ENCODE measurements at places on chromosomes 7 and 10.

- DNase-seq = no peak
These were observed 12.4 kb upstream of the SEMA3A start for GRCh38 chr7:84207025-84207424.

- DNase-seq = no peak
These were observed 6.8 kb upstream of the TBRG4 start for GRCh38 chr7:45118292-45118691.

DNA sequence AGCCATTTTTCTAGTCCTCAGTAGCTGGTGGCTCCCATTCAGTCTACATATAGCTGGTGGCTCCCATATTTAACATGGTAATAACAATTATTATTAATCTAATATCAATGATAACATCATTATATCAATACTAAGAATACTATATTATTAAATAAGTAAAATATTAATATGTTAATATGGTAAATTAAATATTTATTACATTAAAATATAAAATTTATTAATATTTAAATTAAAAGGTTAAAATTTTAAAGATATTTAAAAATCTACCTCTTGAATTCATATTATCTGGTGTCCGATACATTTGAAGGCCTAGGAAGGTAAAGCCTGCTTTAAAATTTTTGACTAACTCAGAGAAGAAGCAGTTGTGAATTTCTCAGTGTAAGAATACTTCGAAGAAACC, 69.8 kb downstream of the SPAG6 start:
- DNase-seq = no peak

DNA sequence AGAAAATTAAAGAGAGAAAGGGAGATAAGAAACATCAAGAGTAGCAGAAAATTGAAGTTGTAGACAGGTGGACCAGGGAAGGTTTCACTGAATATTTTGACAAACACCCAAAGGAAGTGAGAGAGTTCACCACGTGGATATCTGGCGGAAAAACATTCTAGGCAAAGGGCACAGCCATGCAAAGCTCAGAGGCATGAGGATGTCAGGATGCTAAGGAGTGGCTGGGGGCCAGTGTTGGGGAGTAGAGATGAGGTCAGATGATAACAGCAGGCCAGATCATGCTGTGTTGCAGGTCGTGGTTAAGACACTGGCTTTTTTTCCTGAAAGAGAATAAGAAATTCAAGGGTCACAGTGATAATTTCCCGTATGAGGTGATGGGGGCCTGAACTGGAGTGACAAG, 181.9 kb downstream of the DGKI start:
- peak; percentile 8 for DNase-seq

- DNase-seq = no peak
These were observed 116.4 kb upstream of the RPA3 start for GRCh38 chr7:7834761-7835160.

GRCh38 chr7:30800785-30801252, 29.6 kb downstream of the MINDY4 start:
- DNase-seq = peak; percentile 81

- DNase-seq = no peak
These were observed 197.0 kb downstream of the TNS3 start for GRCh38 chr7:47384755-47385535.

DNA sequence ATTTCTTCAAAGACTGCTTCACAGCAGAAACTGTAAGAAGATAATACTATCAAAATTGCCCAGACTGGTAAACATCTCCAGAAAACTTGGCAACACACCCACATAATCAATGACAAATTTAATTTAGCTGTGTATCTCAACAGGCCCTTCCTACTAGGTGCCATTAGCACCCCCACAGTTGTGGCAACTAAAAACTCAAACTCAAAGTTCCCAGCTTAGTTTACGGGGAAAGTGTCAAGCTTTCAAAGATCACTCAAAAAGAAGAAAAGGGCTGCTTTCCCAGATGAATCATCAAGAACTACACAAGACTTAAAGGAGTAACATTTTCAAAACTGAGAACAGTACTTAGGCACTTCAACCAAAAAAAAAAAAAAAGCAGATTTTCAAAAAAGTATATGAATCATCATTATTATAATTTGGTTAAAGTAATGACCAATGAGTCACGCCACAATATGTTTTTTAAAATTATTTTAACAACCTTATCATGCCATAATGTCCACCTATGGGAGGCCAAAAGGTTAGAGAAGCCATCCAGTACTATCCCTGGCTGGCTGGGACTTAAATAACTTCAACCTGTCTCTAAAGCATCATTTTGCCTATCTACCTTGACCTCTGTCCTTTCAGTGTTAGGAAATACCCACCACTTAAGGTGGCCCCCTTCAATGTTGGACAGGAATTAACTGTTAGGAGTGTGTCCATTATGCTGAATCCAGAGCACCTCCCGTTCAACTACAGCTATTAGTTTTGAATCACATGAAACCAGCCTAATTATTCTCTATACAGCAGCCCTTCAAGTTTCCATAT, 90.8 kb downstream of the ZFAND4 start:
- DNase-seq = peak; percentile 23

DNA sequence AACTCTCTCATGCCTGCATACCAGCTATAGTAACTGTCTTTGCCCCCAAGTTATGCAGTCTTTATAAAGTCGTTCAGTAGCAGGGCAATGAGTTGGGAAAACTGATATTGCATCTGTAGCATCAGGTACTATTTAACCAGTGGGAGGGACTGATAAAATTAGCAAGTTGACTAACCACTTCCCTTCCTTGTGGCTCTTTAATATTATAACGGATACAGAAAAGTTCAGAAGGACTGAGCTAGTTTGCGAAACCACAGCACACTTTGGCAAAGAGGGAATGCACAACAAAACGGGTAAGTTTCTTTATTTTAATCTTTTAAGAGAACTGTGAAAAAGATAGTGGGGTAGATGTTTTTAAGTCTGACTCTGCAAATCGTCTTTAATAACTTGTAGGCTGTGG, 205.3 kb upstream of the HDAC9 start:
- no peak for DNase-seq

- DNase-seq = no peak
These were observed 54.5 kb upstream of the CD36 start for GRCh38 chr7:80583901-80584300.

DNA sequence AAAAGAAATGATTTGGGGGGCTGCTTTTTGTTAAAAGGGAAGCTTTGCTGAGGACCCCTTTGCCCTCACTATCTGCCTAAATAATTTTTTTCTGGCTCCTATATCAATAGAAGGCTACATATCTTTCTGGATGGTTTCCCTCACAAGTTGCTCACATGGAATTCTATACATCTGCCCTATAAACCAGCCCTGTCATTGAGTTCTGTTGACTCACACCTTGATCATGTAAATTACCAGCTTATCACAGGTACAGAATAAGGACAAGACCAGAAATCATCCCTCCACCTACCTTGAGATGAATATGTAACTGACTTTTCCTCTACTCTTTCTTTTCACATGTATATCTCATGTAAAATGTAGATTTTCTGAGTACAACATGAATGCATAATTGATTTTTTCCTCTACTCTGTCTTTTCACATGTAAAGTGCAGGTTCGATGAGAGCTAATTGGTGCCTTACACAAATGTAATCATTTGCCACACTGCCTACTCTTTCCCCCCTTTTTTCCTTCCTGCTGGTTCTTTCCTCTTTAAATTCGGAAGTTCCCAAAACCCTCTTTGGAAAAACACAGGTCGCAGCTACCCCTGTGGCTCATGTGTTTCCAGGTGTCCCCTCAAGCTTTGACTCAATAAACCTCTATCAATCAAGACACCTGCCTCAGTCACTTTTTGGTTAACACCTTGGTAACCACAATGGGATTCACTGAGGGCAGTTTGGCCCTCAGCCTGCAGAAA, 12.5 kb downstream of the CYP3A43 start:
- DNase-seq = no peak

DNA sequence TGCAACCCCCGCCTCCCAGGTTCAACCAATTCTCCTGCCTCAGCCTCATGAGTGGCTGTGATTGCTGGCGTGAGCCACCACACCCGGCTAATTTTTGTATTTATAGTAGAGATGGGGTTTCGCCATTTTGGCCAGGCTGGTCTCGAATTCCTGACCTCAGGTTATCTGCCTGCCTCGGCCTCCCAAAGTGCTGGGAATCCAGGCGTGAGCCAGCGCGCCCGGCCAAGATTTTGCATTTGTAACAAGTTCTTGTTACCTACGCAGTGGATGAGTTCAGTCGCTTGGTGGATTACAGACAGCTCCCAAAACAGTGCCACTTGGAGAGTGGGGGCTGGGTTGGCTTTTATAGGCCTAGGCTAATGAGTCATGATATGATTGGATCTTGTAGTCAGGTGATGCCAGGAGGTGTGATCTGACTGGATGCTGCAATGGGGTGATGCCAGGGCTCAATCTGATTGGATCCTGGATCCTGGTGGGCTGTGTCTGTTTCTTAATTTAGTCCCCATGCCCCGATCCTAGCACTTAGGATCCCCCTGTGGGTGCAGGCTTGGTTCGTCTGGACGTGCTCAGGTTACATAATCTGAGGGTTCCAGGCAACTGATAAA, 20.3 kb downstream of the SBDS start:
- peak; percentile 14 for DNase-seq

DNA sequence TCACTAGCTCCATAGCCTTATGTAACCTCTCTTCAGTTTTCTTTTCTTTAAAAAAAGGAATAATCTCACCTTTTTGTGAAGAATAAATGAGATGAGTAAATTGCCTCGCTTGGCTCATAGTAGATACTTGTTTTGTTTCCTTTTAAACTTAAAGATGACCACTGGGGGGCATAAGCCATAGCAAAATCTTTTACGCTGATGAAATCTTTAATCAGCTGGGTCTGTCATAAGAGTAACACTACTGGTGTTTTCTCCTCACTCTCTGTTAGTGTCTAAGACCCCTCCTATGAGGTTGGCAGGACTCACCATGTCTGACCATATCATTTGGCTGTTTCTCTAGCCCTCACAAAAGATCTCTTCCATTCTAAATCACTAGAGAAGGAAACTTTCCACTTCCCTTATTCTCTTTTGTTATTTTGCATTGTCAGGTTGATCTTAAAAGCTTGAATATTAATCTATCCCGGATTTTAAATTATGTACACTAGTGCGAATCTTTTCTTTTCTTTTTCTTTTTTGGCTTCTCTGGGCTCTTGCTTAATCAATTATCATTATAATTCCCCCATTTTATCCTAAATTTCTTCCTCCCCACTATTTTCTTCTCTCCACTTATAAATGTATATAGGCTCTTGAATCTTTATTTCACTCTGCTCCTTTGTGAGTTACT, 12.5 kb downstream of the STAG3 start:
- DNase-seq = peak; percentile 74

GRCh38 chr10:25102147-25102822, 72.5 kb upstream of the GPR158 start:
- DNase-seq = no peak

GRCh38 chr7:98119256-98119918, 12.7 kb downstream of the LMTK2 start:
- no peak for DNase-seq
